Jurkat, Clone E6-1 (cell line): ENCODE measurements at places on chromosomes 2 and 18.

DNA sequence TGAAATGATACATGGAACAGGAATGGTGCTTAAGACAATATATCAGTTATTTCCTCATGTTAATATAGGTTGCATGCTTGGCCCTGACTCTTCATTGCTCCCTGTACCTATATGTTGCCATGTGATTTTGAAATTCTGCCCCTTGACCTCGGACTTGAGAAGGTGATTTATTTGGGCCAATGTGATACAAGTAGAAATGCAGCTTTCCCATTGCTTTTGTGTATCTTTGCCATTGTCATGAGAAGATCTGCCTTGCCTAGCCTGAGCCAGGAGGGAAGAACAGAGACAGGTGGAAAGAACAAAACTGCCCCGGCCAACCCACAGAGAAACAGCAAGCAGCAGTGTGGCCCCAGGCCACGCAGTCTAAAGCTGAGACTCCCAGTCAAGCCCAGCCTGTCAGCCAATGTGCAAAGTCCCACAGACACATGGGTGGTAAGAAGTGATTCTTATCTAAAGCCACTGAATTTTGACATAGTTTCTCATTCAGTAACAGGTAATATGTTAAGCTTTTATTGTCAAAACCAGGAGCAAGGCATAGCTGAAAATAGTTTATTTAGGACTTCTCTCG lies 245.7 kb upstream of the RND3 start:
- no peak for DNase-seq

DNA sequence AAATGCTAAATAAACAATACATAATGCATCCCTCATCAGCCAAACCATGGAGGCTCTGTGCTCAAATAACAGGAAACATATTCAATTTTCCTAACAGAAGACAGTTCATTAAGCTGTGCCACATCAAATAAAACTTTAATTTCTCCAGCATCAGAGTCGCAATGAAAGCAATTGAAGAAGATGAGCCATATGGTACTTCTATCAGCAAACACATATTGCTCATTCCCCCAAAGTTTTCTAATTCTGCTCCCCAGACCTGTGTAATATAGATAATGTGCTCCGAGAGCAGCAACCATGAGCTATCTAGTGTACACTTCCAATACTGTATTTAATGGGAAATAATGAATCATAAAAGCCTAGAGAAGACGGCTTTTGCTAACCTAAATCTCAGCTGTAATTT lies 263.2 kb downstream of the MEIS1 start:
- DNase-seq: no peak

DNA sequence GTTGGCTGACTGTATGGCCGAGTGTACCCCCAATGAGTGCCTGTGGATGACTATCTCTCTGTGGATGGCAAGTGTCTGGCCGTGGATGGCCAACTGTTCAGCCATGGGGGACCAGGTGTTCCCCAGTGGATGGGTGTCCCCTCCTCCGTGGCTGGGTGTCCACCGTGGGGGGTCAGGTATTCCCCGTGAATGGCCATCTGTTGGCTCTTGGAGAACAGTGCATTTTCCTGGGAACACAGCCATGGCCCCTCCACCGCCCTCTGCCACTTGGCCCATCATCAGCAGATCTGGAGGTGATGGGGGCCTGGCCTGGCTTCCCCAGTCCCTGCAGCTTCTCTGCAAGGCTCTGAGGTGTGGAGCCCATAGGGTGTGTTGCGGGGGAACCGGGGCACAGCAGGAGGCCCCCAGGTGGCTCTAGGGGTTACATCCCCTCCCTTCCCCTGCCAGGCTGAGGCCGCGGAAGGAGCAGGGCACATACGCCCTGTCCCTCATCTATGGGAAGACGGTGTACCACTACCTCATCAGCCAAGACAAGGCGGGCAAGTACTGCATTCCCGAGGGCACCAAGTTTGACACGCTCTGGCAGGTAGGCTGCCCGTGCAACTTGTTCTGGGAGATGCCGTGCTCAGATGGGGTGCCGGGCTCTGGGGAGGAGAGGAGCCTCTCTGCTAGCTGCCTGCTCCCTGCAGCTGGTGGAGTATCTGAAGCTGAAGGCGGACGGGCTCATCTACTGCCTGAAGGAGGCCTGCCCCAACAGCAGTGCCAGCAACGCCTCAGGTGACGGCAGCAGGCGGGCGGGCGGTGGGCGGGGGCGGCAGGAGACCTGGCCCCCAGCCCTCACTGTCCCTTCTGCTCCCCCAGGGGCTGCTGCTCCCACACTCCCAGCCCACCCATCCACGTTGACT lies 19.3 kb downstream of the ZAP70 start:
- DNase-seq: no peak

DNA sequence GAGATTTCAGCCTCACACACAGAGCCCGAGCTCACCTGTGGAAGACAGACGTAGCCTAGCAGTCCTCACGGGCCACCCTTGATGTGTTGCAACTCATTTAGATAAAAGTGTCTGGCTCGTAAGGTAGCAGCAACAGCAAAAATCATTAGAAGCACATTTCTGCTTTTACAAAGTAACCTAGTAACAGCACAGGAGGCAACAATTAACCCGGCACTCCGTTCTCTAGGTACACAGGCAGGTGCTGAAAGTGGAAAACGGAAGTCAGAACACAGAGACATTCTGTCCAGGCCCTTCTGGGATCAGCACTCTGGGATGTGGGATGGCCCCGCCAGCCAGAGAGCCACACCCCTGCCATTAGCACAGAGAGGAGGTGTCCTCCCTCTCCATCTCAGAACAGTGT lies 99.3 kb downstream of the KLHL29 start:
- DNase-seq: no peak

GRCh38 chr18:35770376-35771014 lies 189.0 kb downstream of the GALNT1 start:
- DNase-seq: peak; percentile 37

DNA sequence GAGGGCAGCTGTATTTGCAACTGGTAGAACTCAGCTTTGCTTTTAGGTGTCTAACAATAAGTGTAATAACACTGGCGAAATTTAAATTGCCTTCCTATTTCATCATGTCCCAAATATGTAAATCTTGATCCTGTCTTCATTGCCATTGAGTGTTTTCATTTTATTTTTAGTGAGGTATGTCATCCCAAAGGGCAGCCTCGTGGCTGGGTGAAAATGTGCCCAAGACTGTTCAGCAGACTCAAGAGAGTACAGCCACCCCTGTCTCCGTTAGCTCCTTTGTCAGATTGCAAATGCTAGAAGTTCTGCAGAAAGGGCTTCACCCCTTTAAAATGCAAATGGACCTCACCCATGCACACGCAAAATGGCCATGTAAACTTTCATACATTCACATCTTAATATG lies 278.8 kb downstream of the RND3 start:
- no peak for DNase-seq

- DNase-seq: no peak
Observed at GRCh38 chr2:8536686-8537561, 144.9 kb upstream of the ID2 start.
